Cardiac septum (tissue), 1 donor: ENCODE measurements at places on chromosomes 11 and 22. TPM values are rescaled to one million over a fixed set of nuclear protein-coding genes. Genes with fewer than 3 reads are reported as not detected.

GRCh38 chr11:113681711-113682413, 24.2 kb downstream of the TMPRSS5 start:
- no peak for DNase-seq

DNA sequence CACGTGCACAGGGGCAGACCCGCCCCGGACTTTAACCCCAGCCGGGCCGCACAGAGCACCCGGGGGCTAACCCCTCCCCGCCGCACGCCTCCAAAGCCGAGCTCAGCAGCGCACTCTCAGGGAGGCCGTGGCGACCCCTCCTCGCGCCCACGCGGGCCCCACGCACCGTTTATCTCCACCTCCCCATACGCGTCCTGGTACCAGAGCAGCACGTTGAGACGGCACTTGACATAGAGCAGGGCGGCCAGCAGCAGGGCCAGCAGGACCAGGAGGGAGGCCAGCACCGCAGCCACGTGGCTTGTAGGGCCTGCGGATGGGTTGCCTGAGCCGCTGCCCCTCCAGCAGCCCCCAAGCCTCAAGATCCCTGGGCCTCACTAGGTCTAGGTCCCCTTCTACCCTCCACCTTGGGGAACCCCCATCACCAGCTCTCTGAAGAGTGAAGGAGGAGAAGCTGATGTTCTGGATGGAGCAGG, 7.1 kb downstream of the SIGIRR start:
- no peak for DNase-seq

DNA sequence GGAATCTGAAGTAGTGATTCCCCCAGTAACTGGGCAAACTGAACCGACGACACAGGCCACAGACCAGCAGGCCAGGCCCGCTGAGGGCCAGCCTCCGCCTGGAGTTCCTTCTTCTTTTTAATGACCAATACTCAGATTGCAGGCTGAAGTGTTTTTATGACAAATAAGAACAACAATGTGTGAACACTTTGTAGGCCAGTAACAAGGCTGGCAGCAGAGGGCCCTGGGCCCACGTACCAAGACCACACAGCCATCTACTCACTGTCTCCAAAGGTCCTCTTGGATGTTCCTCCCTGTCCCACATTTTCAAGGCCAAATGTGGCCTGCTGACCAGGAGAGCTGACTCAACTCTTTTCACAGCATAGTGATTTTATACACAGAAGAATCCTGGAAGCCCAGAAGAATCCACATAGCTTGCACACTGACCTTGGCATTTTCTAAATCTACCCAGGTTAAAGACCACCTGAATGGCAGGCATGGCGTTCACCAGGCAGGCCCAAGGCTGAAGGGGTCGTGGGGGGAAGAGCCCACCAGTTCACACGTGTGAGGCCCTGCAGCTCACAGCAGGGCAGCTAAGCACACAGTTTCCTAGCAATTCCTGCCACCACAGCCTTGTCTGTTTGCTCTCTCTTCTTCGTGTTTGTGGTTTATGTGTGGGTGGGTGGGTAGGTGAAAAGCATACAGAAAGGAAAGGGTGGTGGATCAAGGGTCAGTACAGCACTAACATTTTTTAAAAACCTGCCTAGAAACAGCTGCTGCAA, 13.3 kb downstream of the SMCO4 start:
- no peak for DNase-seq

GRCh38 chr11:105236664-105237063, 97.1 kb upstream of the CARD18 start:
- DNase-seq: no peak

DNA sequence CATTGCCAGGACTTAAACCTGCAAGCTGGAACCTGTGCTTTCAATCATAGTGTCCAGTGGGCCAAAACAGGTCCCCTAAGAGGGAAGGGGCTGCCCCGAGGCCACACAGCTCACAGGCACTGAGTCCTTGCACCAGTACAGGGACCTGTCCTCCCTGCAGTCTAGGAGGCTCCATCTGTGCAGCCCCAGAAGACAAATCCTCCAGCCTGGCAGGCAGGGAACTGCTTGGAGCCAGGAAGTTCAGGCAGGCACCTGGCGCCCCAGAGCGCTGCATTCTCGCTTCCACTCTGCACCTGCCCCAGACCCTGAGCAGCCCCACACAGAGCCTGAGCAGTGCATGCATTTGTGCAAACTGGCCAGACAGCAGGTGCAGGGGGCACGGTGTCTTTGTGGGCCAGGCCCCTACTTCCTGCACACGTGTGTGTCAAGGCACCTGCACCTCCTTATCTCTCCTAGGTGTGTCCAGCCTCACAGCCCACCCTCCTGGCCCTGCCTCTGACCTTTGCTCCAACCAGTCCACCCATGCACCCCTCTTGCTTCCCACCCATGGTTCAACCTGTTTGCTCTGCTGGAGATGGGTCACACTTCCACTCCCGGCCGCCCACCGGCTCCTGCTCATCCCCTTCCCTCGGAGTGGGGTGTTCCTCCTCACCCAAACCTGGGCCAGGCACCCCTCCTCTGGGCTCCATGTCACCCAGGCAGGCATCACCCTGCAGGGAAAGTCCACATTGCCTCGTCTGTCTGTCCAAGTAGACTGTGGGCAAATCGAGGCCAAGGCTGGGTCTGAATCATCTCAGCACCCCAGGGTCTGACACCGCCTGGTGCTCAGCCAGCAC, 19.0 kb downstream of the LINC01488 start:
- peak; percentile 72 for DNase-seq

- no peak for DNase-seq
Measured at GRCh38 chr11:11909727-11910126, 68.0 kb downstream of the USP47 start.

DNA sequence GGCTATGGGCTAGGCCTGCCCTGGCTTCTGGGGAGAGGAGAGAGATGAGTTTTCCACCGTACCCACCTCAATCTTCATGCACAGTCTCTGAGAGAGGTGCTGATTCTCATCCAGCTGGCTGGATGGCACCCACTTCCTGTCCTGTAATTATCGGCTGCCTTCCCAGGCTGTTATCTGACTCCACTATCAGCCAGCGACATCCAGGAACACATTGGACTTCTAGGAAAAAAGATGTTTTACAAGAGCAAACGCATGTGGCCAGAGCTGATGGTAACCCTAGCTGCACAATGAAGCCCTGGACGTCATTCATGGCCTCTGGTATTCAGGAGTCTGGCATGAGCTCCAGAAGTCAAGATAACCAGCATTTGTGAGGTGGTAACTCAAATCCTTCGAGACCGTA, 137.4 kb downstream of the EHF start:
- DNase-seq: no peak

- DNase-seq: peak; percentile 35
Measured at GRCh38 chr11:71466358-71466757, 13.4 kb downstream of the NADSYN1 start.

DNA sequence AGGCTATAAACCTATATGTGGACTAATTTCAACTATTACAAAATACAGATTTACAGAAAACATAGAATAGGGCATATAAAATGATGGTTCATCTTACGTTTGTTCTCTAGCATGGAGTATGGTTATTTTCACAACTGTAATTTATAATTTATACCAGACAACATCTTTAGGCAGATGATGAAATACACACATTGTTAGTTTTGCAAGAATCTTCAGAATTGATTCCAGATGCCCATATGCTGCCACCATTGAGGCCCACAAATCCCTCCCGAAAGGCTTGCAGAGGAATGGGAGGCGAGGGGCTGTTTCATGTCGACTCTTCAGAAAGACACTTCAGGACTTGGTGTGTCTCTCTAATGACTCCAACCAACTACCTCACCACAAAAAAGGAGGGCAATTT, 6.2 kb downstream of the PTPN5 start:
- no peak for DNase-seq

GRCh38 chr11:15897211-15897960, 459.0 kb downstream of the SOX6 start:
- peak; percentile 39 for DNase-seq

GRCh38 chr11:31940371-31941037, 129.4 kb upstream of the PAX6 start:
- no peak for DNase-seq

DNA sequence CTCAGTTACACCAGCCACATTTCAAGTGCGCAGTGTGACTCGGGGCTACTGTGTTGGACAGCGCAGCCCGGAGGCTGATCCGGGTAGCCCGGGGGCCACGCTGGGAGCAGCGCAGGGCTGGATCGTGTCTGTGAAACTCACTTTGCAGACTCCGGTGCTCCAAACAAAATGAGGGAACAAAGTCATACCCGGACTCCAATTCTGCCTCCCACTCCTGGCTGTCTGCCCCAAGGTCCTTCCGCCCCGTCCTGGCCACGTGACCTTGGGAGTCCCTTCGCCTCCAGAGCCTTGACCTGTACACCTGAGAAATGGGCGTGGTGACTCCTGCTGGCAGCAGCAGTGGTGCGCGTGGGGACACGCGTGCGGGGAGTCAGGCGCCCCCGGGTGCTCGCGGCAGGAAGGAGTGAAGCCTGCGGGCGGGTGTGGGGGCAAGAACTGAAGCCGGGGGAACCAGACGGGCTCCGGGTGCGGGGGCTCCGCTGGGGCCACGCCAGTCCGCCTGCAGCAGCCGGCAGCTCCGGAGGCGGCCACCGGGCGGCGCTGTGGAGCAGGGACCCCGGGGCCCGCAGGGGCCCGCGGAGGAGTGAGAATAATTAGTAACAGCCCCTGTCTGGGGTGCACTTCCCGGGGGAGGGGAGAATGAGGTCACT, 42.4 kb downstream of the KCNJ4 start:
- DNase-seq: peak; percentile 75

NEFH gene
- total RNA-seq: 0.22 TPM

TRPM5 gene
- not detected for total RNA-seq

CCDC15 gene
- 0.24 TPM for total RNA-seq
